ENCODE measurements at places on chromosomes 7 and 10.

DNA sequence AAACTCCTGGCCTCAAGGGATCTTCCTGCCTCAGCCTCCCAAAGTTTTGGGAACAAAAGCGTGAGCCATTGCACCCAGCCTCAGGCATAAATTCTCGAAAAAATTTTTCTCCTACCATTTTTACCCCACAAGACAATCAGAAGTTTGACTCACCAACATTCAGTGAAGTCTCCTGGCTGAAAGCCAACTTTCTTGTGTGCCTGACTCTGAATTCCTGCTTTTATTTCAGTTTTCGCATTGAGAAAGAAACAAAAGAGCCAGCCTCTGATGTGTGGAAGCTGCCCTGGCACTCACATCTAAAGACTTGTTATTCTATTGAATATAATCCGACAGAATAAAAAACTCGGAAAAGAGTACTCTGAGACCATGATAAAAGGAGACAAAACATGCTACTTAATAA lies 402.9 kb downstream of the MAGI2 start:
- peak; percentile 25 for DNase-seq

DNA sequence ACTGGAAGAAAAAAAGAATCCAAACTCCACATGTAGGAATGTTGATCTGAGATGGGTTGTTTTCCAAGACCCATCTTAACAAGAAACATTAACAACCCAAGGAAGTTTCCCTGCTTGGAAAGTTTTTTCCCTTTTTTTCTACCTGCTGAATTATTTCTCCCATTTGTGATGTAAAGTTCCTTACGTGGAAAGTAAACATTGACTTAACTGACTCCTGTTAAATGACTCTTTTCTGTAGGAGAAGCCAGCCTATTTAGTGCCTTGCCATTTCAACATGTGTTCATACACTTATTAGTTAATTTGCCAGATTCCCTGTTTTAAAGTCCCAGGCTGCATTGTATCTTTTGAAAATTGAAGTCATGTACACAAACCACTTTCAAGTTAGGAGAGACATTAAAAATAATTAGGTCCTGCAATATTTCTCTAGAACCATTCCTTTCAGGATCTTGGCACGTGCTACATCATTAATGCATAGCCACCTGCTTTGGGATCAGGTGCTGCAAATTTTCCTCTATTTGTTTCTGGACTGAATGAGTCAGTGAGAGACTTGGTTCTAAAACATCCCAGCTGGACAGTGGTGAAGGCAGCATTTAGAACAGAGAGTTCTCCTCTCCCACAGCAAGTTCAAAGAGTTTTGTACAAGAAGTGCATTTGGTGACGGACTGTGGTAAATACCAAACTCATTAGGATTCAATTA lies 698.5 kb downstream of the SUGCT start:
- no peak for DNase-seq

DNA sequence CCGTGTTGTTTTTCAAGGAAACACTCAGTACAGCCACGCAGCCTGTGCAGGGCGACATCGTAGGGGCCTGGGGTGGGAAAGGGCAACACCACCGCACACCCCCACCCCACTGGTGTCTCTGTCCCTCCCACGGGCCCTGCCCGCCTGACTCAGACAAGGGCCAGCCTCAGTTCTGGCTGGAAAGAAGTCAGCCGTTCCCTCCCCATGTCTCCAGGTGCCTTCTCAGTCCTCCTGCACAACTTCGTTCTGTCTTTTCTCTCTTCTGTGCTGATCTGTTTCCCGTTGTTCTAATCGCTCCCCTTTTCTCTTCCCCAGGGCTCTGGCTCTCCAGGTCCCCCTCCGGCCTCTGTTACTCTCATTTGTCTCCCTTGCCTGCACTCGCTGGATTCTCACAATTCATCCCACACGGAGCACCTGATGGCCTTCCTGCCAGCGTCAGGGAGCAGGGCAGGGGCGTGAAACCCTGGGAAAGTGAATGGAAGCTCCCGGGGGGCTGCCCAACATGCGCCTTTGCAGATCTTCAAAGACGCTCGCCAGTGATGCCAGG lies 97.7 kb downstream of the WDR37 start:
- no peak for DNase-seq

DNA sequence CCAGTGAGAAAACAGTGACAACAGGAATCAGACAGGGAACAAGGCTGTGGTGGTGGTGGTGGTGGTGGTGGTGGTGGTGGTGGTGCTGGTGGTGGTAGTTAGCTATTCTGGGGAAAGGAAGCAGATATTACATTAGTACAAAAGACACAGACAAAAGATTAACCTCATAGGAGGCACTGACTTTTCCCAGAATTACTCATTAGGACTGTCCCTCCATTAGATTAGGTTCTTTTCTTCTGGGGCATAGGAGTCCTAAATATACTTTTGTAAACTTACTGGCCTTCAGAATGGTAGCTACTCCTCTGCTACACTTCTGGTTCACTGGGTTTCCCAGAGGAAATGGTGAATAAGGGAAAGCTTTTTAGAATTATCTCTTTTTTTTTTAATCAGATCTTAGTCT lies 156.6 kb upstream of the SEMA3D start:
- DNase-seq = no peak

DNA sequence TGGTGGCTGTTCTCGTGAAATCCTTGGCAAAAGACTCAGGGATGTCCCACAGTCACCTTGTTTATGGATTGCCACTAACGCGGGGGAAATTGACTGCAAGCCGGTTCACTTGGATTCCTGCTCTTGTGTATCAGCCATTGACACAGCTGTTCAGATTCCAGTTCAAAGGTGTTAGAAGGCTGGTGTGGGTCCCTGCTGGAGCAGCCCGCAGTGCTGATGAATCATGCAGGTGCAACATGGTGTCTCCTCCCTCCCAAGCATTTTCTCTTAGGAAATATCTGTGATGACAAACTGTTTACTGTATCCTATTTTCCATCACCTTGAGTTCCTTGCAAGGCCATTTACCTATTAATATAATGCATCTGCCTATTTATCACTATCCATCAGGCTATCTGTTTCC lies 170.1 kb downstream of the GATA3 start:
- no peak for DNase-seq

DNA sequence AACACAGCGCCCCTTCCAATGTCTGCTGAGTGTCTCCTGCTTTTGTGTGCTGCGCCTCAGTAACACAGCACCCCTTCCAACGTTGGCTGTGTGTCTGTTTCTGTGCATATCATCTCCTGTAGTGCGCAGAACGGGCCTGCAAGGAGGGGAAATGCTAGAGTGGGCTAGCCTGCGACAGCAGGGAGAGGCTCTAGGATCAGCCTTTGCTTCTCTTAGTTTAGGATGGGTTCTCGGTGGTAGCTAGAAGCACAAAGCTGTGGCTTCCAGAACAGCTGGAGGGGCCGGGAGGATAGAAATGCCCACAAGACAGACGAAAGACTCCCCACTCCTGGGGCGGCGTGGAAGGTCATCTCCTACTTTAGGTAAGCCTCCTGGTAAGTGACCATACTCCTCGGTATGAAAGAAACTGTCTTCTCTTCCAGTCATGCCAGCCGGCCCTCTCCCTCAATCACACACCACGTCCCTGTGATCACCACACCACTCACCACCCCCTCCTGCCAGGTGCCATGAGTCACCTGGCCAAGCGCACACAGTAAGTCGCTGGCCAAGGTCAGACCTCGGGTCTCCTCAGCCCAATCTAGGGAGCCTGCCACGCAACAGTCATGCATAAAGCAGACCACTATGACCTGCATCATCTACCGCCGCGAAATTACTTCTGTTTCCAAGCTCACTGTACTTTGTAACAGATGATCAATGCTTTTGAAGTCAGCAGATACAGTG lies 4.8 kb downstream of the PITRM1 start:
- no peak for DNase-seq

DNA sequence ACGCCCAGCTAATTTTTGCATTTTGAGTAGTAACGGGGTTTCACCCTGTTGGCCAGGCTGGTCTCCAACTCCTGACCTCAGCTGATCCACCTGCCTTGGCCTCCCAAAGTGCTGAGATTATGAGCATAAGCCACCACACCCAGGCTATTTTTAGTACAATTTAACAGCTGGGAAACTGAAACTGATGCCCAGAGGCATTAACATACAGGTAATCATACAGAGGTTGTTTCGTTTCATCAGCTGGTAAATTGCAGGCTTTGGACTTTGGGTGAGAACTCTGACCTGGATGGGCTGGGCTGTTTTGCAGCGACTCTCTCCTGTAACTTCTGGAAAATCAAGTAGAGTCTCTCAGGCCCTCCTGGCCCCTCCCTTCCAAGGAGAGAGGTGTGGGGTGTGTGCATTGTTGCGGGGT lies 6.2 kb upstream of the ACHE start:
- DNase-seq = no peak

- peak; percentile 93 for DNase-seq
Observed at GRCh38 chr10:63630931-63631680, 109.9 kb downstream of the REEP3 start.

- DNase-seq = no peak
Observed at GRCh38 chr7:45470031-45470430, 104.1 kb upstream of the ADCY1 start.

DNA sequence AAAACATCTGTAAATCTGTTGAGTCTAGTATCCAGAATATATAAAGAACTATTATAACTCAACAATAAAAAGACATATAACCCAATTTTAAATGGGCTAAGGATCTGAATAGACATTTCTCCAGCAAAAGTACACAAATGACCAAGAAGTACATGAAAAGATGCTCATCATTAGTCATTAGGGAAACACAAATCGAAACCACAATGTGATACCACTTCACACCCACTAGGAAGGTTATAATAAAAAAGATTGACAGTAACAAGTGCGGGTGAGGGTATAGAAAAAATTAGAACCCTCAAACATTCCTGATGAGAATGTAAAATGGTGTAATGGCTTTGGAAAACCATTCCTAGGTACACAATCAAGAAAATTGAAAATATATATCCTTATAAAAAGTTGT lies 4.1 kb downstream of the XPNPEP1 start:
- DNase-seq = no peak

GRCh38 chr7:141359740-141360415 lies 191.3 kb upstream of the AGK start:
- DNase-seq = no peak
